ENCODE measurements at places on chromosomes 1 and 21.

- DNase-seq, result no peak
Observed at GRCh38 chr1:39573736-39574624, 2.6 kb downstream of the PABPC4 start.

- DNase-seq, result no peak
Observed at GRCh38 chr21:34965200-34966174, 83.6 kb downstream of the RUNX1 start.

DNA sequence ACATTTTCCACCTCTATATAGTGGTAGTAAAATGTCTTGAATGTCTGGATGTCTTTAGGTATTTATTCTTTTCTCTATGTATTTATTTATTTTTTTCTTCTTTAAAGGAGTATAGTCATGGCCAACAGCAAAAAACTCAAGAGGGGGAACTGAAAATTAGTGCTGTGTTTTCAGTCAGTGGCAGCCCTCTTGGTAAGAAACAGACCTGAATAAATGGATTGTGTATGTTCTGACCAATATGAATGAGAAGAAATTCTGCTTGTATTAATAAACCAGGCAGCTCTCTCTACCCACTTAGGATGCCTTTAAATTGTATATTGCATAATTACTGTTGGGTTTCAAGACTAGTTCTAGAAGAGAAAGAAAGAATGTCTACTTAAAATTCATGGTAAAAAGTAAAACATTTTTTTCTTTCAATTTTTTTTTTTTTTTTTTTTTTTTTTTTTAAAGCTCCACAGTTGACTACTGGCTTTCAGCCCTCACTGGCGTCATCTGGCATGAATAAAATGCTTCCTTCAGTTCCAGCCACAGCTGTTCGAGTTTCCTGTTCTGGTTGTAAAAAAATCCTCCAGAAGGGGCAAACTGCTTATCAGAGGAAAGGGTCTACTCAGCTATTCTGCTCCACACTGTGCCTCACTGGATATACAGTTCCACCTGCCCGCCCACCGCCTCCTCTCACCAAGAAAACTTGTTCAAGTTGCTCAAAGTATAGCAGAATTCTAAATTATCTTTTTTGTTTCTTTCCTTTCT, 101.6 kb downstream of the ZMYM4 start:
- no peak for DNase-seq

GRCh38 chr1:104874044-104874443, 1124.3 kb downstream of the AMY1C start:
- DNase-seq, result no peak

- no peak for DNase-seq
Observed at GRCh38 chr1:81371864-81372263, 428.9 kb upstream of the ADGRL2 start.

DNA sequence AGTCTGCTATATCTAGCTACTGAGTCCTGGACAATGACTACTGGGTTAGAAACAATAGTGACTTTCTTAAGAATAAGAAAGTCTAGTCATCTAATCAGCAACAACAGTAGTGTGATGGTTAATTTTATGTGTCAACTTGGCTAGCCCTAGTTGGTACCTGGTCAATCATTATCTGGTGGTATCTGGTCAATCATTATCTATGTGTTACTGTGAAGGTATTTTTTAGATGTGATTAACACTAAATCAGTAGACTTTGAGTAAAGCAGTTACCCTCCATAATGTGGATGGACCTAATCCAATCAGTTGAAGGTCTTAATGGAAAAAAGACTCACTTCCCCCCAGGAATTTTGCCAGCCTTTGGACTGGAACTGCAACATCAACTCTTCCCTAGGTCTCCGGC, 312.6 kb downstream of the SIPA1L2 start:
- DNase-seq, result no peak

- DNase-seq, result no peak
Observed at GRCh38 chr1:246497331-246497915, 9.7 kb downstream of the SMYD3 start.

GRCh38 chr1:55257958-55258357, 42.8 kb upstream of the USP24 start:
- DNase-seq, result no peak

DNA sequence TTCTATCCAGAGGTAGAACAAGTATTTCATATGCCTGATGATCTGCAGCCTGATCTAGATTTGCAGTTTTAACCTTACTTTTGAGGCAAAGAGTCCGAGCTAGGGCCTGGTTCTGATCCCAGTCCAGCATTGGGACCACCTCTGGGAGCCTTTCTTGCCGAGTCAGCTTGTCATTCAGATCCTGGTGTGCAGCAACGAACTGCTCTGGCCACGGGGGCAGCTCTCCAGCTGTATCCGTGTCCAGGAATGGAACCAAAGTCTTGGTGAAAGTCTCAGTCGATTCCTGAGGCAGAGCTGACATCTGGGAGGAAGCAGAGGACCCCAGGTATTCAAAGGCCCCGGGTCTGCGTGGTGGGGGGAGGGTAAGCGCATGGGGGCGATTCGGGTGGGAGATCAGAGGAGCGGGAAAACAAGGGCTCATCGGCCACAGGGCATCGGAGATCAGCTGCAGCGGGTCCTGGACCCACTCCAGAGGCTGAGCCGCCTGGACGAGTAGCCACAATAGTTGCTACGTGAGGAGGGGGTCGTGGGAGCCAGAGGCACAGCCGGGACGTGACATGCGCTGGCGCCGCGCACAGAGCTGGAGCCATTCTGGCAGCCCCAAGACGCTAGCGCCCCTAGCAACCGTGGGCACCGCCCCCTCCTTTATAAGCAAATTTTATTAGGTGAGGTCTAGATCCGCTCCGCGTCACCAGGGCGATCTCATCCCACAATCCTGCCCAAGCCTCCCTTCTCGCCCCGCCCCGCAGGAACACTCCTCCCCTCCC, 32.4 kb upstream of the BSDC1 start:
- no peak for DNase-seq

DNA sequence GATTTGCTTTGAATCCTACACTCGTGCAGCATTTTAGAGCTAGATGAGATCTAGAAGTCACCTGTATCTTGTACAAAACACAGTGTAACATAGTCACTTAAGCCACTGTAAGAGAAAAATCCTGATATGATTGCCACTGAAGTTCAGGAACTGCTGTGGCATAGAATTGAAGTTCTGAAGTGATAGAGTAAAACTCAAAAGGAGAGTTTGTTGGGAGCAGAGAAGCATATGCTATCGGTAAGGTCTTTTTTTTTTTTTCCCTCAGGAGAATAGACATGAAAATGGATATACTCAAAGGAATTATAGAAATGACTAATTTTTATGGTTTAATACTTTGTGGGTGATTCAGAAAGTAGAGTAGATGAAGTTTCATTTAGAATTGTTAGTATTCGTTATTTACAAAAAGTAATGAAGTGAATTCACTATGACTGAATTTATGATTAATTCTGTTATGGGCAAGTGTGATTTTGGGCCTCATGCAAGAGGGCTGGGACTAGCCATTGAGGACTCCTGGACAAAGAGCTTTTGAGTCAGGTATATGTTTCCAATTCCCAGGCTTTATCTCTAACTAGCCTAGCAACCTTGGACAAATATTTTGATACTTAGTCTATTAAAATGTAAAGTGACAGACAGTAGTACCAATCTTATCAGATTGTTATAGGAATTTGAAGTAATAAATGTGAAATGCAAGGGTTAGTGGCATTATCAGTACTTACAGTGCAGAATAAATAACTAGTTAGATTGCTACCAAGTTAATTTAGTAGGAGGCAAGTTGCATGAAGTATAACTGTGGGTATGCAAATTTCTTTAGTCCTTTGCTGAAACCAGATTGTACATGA, 3.1 kb downstream of the KCTD3 start:
- DNase-seq, result no peak

- DNase-seq, result no peak
Observed at GRCh38 chr1:226394462-226394861, 13.4 kb downstream of the PARP1 start.

- DNase-seq, result no peak
Observed at GRCh38 chr1:205294934-205295333, 26.6 kb downstream of the NUAK2 start.

- DNase-seq, result no peak
Observed at GRCh38 chr1:107358619-107359327, 217.9 kb downstream of the NTNG1 start.
